Hematopoietic multipotent progenitor cell treated with erythropoietin and hydrocortisone succinate and interleukin-3 and kit ligand, for 4 days (in vitro differentiated cells): ENCODE measurements at places on chromosomes 7 and 10.
A peak's percentile ranks its signal among the peaks of the same experiment; 100 is the strongest.

- no peak for DNase-seq
Measured at GRCh38 chr7:1022801-1023465, 21.4 kb upstream of the GPR146 start.

- DNase-seq = peak; percentile 84
Measured at GRCh38 chr10:30751678-30752331, 122.3 kb upstream of the LYZL2 start.

- DNase-seq = no peak
Measured at GRCh38 chr10:57983281-57983791, 284.4 kb downstream of the IPMK start.

- DNase-seq = no peak
Measured at GRCh38 chr7:122972056-122972455, 23.4 kb downstream of the TAS2R16 start.

- DNase-seq = no peak
Measured at GRCh38 chr10:52465202-52465601, 151.1 kb downstream of the DKK1 start.
